ENCODE measurements at places on chromosomes 3 and 15.

DNA sequence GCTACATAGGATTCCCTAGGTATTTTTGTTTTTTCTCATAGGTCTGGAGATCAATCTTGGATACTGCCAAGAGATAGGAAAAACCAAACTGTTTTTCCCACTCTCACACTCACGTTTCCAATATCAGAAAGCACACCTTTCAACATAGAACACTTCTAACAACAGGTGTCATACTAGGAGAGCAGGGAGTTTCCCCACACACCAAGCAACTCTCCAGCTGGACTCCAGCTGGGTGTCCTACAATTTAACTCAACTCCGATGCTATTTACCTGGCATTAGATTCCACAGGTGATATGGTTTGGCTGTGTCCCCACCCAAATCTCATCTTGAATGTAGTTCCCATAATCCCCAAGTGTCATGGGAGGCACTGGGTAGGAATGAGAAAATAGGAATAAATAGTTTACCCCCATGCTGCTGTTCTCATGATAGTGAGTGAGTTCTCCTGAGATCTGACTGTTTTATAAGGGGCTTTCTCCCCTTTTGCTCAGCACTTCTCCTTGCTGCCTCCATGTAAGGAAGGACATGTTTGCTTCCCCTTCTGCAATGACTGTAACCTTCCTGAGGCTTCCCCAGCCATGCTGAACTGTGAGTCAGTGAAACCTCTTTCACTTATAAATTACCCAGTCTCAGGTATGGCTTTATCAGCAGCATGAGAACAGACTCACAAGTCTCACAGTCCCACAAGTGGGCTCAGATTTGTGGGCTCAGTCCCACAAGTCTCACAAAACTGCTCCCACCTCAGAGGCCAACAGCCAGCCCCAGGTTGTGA lies 354.5 kb upstream of the THBS1 start:
- no peak for DNase-seq

GRCh38 chr3:151314593-151314992 lies 2.0 kb downstream of the GPR87 start:
- no peak for DNase-seq

- DNase-seq = no peak
These were observed 573.2 kb upstream of the MDFIC2 start for GRCh38 chr3:70885636-70886035.

GRCh38 chr3:123832692-123833397 lies 51.3 kb downstream of the MYLK start:
- DNase-seq = no peak

DNA sequence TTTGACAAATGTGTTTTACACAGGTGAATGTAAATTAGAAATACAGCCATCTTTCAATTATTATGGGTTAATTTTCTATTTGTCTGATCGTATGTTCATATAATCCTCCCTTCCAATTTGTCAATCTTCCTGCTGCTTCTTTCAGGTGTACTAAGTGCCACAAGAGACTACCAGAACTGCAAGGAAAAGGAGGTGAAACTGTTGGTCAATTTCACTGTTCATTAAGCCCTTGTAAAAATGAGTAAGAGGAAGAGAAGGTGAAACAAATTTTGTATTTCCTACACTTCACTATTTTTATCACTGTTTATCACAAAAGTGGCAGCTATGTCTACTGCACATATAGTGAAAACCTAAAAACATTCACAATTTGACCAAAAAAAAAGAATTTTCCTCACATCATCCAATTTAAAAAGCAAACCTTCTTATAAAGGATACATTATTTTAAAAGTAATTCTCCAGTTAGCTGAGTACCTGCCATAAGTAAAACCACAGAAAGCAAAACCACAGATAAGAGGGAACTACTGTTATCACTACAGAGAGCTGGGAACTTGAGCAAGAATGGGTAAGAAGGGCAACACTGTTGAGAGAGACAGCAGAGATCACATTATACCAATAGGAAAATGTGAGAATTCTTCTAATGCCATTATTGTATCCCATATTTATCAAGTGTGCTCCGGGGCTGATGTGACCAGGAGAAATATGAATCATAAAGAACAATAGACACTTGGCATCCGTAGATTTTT lies 163.0 kb downstream of the TBC1D5 start:
- DNase-seq = no peak

DNA sequence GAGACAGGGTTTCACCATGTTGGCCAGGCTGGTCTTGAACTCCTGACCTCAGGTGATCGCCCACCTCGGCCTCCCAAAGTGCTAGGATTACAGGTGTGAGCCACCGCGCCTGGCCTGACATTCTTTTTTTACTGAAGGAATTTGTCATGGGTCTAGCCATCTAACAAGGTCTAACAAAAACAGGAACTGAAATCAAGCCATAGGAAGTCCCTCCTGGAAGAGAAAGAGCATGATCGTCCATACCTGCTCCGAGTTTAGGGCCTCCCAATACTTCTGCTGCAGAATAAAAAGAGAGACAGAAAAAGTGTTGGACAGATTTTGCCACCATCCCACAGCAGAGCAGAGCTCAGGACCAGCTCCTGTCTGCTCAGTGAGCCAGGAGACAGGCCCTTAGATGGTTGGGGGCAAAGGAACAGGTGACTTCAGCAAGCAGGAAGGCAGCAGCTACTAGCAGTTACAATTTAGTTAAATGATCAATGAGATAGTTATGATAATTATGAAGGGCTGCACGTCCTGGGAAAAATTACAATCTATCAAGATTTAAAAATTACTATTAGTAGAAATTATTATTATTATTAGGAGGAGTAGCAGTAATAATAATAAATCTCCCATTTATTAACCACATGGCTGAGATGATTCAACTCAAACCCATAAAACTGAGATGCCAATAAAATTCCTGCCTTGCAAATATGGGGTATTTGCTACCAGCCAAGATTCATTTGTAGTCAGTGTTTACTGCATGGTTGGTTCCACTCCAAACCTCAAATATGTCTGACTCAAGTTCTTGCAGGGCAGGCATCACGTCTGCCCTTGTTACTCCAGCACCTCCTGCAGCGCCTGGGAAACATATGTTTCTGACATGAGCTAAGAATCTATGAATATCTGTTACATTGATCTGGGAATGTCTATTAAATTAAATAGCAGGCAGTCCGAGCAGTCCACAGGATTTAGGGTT lies 40.1 kb downstream of the TMEM44 start:
- no peak for DNase-seq

GRCh38 chr3:139238281-139239030 lies 105.4 kb upstream of the MRPS22 start:
- DNase-seq = no peak

GRCh38 chr3:77707281-77707680 lies 667.4 kb downstream of the ROBO2 start:
- DNase-seq = no peak

GRCh38 chr3:171898192-171898591 lies 55.0 kb downstream of the TMEM212 start:
- DNase-seq = no peak

GRCh38 chr15:60384053-60384452 lies 13.7 kb downstream of the ANXA2 start:
- DNase-seq = no peak

- DNase-seq = no peak
These were observed 273.5 kb downstream of the NEK10 start for GRCh38 chr3:27095553-27096222.

DNA sequence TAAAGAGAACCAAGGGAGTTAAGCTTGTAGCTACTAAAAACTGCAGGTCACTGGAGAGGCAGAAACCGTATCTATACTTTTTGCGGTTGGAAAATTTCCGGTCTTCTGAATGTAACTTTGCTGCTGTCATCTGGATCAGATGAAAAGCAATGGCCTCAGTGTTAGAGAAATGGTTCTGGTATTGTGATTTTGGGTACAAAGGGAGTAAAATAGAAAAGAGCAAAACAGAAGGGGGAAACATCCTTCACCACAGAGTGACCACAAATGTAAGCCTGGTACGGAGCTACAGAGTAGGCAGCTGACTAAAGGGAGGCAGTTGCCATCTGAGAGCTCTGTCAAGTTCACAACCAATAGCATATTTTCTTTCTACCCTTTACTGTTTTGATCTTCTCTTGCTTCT lies 5.6 kb downstream of the CD96 start:
- no peak for DNase-seq

GRCh38 chr3:7205962-7206361 lies 345.0 kb downstream of the GRM7 start:
- no peak for DNase-seq

DNA sequence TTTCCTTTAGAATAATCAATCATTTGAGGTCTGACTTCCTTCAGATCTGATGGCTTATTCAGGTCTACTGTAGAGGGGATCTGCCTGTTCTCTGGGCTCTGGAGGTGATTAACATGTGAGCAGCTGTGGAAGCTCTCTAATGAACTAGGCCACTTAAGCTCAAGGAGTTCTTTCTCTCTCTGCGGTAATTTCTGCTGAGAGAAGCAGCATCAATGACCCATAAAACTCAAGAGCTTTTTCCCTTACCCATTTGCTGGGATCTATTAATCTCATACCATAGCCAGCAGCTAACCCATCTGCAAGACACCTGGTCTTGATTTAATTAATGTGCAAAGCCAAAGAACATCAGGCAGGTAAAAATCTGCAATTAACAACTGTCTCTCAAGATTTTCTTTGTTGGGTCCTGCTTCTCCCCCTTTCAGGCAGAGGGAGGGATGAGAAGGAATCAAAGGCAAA lies 73.2 kb upstream of the DLG1 start:
- no peak for DNase-seq

- DNase-seq = no peak
These were observed 79.0 kb downstream of the IGF1R start for GRCh38 chr15:98727115-98728040.

GRCh38 chr3:106765342-106765741 lies 611.9 kb upstream of the CCDC54 start:
- no peak for DNase-seq

DNA sequence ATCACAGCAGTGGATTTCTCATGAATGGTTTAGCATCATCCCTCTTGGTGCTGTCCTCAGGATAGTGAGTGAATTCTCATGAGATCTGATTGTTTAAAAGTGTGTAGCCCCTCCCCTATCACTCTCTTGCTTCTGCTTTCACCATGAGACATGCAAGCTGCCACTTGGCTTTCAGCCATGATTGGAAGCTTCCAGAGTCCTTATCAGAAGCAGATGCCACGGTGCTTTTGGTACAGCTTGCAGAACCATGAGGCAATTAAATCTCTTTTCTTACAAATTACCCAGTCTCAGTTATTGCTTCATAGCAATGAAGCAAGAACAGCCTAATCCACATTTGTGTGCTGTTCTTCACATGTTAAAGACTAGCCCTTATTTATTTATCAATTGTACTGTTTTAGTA lies 495.2 kb upstream of the EPHA6 start:
- no peak for DNase-seq

- DNase-seq = no peak
These were observed 16.3 kb downstream of the XXYLT1 start for GRCh38 chr3:195254454-195255175.

GRCh38 chr3:56823984-56824703 lies 22.4 kb upstream of the ARHGEF3 start:
- DNase-seq = no peak

- DNase-seq = no peak
These were observed 822 bp downstream of the ST8SIA2 start for GRCh38 chr15:92394309-92395097.

- DNase-seq = no peak
These were observed 140.1 kb downstream of the ADAMTS17 start for GRCh38 chr15:100201376-100202280.

DNA sequence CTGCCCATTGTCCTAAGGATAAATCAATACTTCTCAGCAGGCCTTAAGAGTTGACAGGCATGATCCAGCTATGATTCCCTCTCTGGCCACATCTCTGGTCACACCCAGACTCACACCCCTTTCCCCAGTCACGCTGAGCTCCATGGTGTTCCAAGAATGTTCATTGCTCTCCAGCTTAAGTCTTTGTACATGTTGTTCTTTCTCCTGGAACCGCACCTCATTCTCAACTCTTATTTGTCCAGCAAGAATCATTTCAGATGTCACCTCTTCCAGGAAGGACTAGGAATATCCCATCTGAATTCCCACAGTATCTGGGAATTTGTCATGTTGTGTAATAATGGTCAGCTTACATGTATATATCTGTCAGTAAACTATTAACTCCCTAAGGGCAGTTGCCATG lies 118.3 kb upstream of the GALNT15 start:
- no peak for DNase-seq

GRCh38 chr15:43471975-43472374 lies 21.0 kb downstream of the TP53BP1 start:
- DNase-seq = no peak

- DNase-seq = no peak
These were observed 937.2 kb downstream of the ZPLD1 start for GRCh38 chr3:103372031-103372430.

DNA sequence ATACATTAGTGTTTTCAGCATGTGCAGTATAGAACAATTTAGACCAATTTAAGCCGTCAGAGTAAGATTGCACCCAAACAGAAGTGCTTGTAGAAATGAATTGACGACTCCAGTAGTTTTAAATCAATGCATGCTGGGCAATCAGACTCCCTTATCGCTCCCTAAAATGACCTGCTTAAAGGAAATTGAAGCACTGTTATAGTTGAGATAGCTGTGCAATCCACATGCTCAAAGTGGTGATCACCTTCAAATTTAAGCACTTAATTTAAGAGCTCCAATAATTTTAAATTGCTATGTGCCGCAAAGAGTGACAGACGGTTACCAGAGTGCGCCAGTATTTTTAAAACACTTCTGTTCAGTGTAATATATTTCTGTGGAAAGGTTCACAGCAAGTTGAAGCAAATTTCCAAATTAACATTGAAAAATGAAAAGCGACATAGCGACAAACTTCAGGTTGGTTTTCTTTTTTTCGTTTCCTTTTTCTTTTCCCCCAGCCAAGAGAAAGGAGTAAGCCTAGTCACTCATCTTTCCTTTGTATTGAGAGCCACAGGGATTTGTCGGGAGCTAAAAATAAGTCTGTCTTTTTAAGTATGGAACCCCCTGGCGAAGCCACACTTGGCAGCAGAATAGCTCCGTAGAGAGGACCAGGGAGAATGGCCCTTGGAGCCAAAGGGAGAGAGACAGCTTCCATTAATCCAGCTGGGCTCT lies 436.4 kb upstream of the RBMS3 start:
- no peak for DNase-seq

GRCh38 chr15:92886815-92887214 lies 13.3 kb upstream of the CHD2 start:
- DNase-seq = no peak

DNA sequence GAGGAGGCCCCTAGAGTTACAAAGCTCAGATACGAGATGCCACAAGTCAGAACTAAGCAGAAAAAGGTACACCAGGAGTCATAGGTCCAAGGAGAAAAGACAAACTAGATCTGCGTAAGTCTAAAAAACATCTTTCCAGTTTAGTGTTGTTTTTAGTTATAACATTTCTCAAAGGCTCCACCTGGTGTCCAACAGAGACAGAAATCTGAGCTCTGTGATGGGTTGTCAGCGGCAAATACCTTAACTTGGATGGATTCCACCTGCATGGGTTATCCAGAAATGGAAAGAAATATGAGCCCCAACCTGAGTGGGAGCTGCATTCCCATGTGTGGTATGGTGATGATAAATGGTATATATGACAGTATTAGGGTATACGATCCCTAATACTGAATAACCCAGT lies 238.6 kb upstream of the CHRM5 start:
- DNase-seq = no peak

- no peak for DNase-seq
These were observed 24.0 kb downstream of the LTF start for GRCh38 chr3:46440531-46441294.

GRCh38 chr3:121659586-121659985 lies 1.1 kb downstream of the HCLS1 start:
- no peak for DNase-seq

GRCh38 chr3:127221037-127221436 lies 28.1 kb downstream of the PRR23E start:
- no peak for DNase-seq

GRCh38 chr3:126851934-126852333 lies 131.0 kb upstream of the PLXNA1 start:
- no peak for DNase-seq
